ENCODE measurements at places on chromosomes 16 and 17.

DNA sequence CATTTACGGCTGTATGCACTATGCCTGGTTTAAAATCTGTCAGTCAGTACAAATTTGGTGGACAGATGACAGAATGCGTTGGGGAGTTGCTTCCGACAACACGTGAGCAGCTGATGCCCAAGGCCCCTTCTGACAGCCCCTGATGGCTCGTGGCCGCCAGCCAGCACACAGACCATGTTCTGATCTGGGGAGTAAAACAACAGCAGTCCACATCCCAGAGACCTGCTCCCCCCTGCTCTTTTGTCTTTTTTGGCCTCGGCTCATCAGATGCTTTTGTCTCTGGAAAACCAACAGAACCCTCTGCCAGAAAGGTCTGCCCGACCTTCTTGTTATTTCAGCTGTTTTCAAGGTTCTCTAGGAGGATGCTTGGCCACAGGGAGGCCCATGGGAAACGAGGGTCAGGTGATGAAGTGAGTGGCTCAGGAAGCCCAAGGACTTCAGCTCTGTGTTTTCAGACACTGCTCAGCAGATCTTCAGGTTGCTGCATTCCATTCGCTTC is 10.8 kb downstream of the ARSG start:
- DNase-seq, result no peak

DNA sequence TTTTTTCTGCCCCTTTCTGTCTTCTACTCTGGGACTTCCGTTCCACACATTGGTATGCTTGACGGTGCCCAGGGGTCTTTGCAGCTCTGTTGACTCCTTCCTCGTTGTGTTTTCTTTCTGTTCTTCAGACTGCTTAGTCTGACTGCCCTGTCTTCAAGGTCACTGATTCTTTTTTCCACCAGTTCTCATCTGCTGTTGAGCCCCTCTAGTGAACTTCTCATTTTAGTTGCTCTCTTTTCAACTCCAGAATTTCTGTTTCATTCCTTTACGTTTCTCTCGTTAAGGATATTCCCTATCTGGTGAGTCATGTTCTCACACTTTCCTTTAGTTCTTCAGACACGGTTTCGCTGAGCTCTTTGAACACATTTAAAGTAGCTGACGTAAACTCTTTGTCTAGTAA is 13.8 kb downstream of the GAA start:
- DNase-seq, result no peak

- no peak for DNase-seq
Measured at GRCh38 chr16:75922250-75922649, 196.0 kb upstream of the CPHXL start.

GRCh38 chr17:66691644-66692420 is 143.1 kb upstream of the CACNG5 start:
- DNase-seq, result no peak

DNA sequence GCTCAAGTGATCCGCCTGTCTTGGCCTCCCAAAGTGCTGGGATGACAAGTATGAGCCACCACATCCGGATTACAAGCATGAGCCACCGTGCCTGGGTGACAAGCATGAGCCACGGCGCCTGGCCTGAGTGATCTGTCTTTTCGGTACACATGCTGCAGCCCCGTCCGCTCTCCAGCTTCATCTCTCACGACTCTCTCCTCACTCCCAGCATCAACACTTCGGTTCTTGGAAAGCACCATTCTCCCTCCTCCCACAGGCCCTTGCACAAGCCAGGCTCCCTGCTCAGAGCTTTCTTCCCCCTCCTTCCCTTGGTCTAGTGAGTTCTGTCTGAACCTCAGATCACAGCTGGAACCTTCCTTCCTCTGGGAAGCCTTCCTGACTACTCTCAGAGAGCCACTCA is 6.5 kb upstream of the NCBP3 start:
- no peak for DNase-seq

GRCh38 chr16:23283571-23283970 is 18.5 kb upstream of the SCNN1B start:
- DNase-seq, result no peak

GRCh38 chr17:9169116-9169515 is 147.8 kb downstream of the NTN1 start:
- no peak for DNase-seq

DNA sequence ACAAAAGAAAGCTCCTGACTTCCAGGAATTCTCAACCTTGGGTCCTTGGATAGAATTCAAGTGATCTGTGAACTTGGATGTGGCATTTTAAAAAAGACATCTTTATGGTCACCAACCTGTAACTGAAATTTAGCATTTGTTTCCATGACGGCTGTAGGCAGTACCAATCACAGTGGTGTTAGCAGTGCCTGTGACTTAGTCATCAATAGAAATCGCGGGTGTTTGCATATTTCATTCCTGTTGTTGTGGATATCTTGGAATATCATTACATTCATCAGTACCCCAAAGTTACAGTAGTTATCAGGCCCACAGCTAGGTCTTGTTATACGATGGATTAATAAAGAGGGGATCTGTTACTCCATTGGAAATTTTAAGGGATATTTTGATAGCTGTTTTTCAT is 81.6 kb downstream of the CMIP start:
- DNase-seq, result no peak

GRCh38 chr16:28504707-28505404 is 1.8 kb downstream of the IL27 start:
- DNase-seq, result no peak

GRCh38 chr16:24973809-24974461 is 41.2 kb downstream of the ARHGAP17 start:
- DNase-seq, result no peak

DNA sequence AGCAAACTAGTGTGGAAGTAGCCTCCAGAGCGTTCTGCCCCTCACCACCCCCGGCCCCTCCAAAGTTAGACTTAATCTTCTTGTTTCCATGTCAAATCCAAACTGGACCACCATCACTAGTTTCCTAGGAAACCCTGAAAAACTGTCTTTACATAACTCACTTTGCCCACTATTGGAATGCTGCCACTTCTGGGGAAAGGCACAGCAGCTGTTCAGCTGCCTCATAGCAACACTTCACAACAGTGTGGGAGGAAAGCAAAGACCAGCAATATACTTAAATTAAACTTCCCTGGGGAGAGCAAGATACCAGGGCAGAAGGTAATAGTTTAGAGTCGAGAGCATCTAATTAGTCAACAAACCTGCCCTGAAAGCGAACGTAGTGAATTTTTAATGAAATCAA is 452.2 kb downstream of the KCNJ2 start:
- DNase-seq, result no peak

DNA sequence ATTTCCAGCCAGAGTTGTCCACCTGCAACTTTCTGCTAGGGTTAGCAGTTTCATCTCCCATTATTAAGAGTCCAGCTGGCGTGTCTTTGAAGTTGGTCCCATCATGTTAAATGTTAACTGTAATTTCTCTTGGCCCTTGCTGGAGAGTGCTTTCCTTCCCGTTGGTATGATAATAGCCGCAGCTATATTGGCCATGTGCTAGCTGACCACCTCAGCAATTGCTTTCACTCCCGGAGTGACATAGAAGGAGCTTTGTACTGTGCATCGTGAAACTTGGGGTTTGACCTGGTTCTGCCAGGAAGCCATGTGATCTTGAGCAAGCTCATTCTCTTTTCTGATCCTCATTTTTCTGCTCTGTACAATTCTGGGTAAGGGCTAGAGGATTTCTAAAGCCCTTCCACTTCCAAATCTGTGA is 81.0 kb upstream of the TBX2 start:
- DNase-seq, result no peak

DNA sequence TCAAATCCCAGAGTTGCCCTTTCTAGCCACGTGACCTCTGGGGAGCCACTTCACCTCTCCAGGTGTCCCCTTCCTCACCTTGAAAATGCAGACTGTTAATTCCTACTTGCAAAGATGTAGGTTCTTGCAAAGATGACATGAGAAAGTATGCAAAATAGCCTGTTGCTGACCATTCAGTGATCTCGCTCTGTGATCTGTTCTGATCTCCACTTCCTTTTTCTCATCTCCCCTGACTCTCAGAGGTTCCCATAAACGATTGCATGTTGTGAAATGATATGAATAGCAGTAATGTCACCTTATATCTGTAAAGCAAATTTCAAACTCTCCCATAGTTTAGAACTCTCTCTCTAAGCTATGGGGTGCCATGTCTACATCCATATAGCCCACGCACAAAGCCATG is 182.3 kb downstream of the TMEM132E start:
- DNase-seq, result no peak

GRCh38 chr17:9203771-9204425 is 182.6 kb downstream of the NTN1 start:
- no peak for DNase-seq

- DNase-seq, result no peak
Measured at GRCh38 chr16:3858801-3859200, 21.7 kb downstream of the CREBBP start.

GRCh38 chr16:82807311-82807710 is 180.5 kb downstream of the CDH13 start:
- no peak for DNase-seq

GRCh38 chr16:12655537-12655936 is 148.2 kb downstream of the CPPED1 start:
- no peak for DNase-seq
